ENCODE measurements at places on chromosomes 16 and 17. TPM values are rescaled to one million over a fixed set of nuclear protein-coding genes. Genes with fewer than 3 reads are reported as not detected.
A peak's percentile ranks its signal among the peaks of the same experiment; 100 is the strongest.

TXNDC17 gene
- 39.6 TPM for polyA plus RNA-seq

HEATR9 gene
- polyA plus RNA-seq: not detected

DNA sequence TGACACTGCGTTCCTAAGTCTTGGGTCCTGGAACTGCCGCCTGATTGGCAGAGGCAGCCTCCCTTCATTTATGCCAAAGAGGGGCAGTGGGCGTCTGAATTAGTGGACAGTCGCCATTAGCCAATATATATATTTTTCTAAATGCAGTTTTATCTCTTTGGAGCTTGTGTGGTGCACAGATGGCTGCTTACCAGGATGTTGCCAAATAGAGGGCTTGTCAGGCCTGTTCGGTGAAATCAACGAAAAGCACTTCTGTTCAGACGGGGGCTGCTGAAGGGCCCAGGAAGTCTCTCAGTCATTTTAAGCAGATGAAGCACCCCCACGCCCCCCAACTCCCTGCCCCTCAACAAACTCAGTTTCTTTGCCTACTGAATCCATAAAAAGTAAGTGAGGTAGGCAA, 66.0 kb downstream of the RAP1GAP2 start:
- DNase-seq: no peak

- DNase-seq: peak; percentile 90
Measured at GRCh38 chr17:16521070-16521727, 29.2 kb upstream of the LRRC75A start.

GRCh38 chr16:59295474-59295873, 561.4 kb upstream of the GOT2 start:
- DNase-seq: no peak

- no peak for DNase-seq
Measured at GRCh38 chr17:80265205-80266068, 4.8 kb downstream of the RNF213 start.

DNA sequence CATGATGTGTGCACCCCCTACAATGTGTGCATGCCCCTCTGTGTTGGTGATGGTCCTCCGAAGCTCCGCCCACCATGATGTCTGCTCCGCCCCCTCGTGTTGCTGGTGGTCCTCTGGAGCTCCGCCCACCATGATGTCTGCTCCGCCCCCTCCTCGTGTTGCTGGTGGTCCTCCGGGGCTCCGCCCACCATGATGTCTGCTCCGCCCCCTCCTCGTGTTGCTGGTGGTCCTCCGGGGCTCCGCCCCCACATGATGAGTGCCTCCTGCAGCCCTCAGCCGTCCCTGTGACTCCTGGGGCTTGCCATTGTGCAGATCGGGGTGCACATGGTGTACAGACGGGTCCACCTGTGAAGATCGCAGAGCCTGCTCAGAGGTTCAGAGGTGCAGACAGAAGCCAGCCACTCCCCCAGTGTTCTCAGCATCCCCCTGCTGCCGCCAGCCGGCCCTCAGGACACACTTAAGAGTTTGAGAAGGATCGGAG, 129.1 kb upstream of the CHMP6 start:
- DNase-seq: no peak

GRCh38 chr17:75876190-75876937, 2.0 kb downstream of the TRIM47 start:
- no peak for DNase-seq

MT1H gene
- polyA plus RNA-seq: not detected

DNA sequence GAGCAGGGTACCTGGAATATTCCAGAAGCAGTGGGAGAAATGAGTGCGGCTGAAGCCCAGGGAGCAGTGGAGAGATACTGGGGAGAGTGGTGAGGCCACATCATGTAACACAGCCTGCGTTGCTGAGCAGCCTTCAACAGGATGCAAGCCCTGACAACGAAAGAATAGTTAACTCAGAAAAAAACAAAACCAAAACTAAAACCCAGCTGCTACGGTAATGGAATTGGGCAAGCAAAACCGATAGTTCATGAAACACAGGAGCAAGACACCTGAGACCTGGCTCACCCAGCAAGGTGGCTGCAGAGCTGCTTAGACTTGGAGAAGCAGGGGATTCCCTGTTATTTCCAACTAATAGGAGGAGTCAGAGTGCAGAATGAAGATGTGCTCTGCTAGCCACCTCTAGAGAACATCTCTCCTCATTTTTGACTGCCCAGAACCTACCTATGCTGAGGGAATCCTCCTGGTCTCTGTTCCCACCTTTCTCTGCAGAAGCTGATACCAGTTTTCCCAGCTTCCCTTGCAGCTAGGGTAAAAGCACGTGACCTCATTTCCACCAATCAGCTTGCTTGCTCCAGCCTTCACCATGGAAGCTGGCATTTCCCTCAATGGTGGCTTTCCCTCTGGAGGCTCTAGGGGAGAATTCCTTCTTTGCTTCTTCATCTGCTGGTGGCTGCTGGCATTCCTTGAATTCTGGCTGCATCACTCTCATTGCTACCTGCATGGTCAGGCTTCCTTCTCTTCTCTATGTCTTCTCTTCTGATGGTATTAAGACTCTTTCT, 59.4 kb upstream of the XYLT1 start:
- no peak for DNase-seq

ZMYND15 gene
- polyA plus RNA-seq: 0.97 TPM

TOM1L1 gene
- 7.7 TPM for polyA plus RNA-seq

GNGT2 gene
- 1.2 TPM for polyA plus RNA-seq

DNA sequence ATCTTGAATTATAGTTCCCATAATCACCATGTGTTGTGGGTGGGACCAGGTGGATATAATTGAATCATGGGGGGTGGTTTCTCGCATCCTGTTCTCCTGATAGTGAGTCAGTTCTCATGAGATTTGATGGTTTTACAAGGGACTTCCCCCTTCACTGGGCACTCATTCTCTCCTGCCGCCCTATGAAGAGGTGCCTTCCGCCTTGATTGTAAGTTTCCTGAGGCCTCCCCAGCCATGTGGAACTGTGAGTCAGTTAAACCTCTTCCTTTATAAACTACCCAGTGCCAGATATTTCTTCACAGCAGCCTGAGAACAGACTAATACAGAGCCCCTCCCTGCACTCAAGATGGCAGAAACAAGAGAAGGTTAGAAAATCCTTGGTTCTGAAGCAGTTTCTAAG, 26.4 kb downstream of the LDAF1 start:
- DNase-seq: no peak

WNT3 gene
- 2.7 TPM for polyA plus RNA-seq

DOC2A gene
- polyA plus RNA-seq: 1.4 TPM

- no peak for DNase-seq
Measured at GRCh38 chr17:61397086-61397842, 2.4 kb upstream of the TBX2 start.

GRCh38 chr17:81593105-81593871, 41.1 kb upstream of the FAAP100 start:
- no peak for DNase-seq

KRTAP9-8 gene
- not detected for polyA plus RNA-seq

MRM1 gene
- 5.0 TPM for polyA plus RNA-seq

RPGRIP1L gene
- polyA plus RNA-seq: 6.4 TPM

- DNase-seq: no peak
Measured at GRCh38 chr17:9968881-9969280, 63.8 kb upstream of the RCVRN start.

DNA sequence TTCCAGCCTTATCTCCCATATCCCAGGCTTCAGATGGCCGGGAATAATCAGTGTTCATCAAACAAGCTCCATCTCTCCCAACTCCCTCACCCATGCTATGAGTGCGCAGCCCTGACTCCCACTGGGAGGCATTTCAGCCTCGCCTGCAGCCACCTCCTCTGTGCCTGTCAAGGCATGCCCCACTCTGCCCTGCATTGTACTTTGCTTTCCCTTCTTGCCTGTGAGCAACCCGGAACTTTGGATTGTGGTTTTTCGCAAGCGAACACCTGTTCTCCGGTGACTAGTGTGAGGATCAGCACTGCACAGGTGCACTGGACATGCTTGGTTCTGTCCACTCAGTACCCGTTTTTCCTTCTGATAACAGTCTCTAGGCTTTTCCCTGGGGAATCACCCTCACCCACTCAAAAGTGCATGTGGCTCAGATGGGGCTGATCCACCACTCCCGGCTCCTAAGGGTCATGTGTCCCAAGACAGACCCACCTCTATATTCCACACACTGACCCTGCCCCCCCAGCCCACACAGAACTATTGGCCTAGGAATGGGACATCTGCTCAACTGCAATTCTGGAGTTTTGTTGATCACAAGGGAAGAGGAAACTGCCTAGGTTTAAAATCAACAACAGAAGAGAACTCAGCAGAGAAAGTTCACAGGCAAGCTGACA, 9.1 kb downstream of the CHST6 start:
- DNase-seq: no peak

DNA sequence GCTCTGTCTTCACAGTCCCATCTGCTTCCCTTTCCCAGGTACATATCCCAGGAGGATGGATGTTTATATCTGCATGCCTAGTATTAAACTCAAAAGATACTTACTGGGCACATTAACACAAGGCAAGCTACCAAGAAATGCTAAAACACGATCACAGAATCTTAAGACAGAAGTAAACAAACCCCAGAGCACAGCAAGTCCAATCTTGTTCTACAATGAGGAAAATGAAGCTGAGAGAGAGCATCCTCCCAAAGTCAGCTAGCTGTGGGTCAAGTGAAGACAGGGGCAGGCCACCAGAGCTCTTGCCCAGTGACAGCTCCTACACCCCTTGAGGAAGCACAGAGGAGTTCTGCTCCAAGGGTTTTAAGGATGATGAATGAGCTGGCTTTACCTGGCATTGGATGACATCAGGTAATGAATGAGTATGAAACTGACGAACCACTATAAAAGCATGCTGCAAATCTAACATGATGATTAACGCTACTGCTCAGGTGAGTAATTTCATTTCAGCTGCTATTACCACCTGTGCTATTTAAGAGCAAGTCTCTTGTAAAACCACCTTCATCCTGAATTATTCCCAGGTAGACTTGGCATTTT, 20.3 kb downstream of the XPO6 start:
- DNase-seq: no peak

TTC19 gene
- 25.7 TPM for polyA plus RNA-seq

DNA sequence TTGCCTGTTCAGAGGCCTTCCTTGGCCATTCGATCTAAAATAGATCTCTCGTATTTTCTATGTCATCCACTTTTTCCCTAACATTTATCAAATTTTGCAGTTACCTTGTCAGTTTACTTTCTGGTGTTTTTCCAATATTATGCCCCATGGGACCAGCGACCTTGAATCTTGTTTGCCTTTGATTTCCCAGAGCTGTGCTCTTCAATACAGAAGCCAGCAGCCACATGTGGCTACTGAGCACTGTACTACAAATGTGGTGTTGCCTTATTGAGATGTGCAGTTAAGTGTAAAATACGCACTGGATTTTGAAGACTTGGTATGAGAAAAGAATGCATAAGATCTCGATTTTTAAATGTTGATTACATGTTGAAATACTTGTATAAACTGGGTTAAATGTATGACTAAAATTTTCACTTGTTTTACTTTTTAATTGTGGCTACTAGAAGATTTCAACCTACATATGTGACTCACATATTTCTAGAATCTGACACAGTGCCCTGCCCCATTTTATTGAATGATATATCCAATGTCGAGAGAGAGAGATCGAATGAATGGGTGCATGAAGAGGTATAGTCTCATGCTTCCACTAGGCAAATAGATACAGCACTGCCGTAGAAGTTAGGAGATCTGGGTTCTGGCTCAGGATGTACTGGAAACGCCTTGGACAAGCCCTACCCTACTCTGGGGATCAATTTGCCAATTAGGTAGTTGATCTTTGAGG, 824 bp upstream of the PSME3 start:
- DNase-seq: no peak

DNA sequence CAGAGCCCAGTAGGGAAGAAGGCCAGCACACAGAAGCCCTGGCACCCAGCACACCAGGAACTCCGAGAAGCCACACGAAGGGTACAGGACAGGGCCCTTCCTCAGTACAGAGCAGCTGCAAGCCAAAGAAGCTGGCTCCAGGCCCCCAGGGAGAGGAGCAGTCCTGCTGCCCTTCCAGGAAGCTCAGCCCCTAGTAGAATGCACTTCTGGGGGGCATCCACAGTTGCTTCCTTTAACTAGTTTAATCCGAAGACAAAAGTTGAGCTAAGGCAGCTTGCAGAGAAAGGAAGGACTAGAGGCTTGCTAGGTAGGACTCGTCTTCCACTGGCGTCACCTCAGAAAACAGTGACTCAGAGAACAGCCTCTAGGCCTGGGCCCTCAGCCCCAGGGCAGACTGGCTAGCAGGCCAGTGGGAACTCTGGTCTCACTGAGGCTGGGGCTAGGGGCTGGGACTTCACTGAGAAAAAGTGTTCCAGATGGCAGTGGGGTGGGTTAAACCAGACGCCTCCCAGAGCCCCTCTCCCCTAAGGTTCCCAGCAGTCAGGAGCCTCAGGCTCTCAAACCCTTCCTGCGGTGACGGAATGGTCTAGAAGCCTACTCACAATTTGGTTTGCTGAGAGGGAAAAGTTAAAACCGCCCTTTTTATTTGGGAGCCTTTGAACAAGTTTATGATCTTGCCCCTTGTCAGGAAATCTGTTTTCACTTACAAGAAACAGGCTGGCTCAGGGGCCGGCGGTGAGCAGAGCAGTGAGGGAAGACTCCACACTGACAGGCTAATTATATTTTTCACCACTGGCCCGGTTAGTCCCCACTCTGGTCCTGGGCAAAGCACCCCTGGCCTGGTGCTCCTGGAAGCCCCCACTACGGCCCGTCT, 41.4 kb downstream of the ACTG1 start:
- DNase-seq: no peak

GRCh38 chr16:64900019-64900418, 221.8 kb downstream of the CDH11 start:
- no peak for DNase-seq

DNA sequence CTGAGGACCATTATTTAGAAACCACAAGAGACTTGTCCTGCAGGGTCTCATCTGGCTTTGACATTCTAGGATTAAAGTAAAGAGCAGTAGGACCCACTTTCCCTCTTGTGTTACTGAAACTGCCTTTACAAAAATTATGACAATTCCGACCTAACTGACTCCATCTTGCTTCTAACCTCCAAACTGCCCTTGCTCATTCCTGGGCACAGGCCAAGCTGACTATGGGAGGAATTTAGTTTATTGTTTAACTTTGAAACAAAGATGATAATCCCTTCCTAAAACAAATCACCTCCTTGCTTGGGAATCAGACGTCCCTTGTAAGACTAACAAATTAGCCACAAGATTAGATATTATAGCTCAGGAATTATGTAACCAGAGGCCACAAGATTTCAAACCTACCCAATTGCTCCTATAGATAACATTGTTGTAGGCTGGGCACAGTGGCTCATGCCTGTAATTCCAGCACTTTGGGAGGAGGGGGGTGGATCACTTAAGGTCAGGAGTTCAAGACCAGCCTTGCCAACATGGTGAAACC, 87.0 kb upstream of the FBXO47 start:
- no peak for DNase-seq
